NCI-H748 treated with DMSO at 0.1 percent for 48 hours (cell line): ENCODE measurements at places on chromosomes 3 and 15.

GRCh38 chr15:101188637-101189408 lies 63.0 kb downstream of the CHSY1 start:
- no peak for DNase-seq

DNA sequence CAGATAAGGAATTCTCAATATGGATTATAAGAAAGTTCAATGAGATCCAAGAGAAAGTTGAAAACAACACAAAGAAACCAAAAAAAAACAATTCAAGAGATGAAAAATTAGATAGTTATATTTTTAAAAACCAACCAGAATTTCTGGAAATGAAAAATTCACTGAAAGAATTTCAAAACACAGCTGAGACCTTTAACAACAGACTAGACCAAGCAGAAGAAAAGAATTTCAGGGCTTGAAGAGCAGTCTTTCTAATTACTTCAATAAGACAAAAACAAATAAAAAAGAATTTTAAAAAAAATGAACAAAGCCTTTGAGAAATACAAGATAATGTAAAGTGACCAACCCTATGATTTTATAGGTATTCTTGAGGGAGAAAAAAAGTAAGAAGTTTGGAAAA lies 155.4 kb downstream of the ZMAT3 start:
- DNase-seq: no peak

DNA sequence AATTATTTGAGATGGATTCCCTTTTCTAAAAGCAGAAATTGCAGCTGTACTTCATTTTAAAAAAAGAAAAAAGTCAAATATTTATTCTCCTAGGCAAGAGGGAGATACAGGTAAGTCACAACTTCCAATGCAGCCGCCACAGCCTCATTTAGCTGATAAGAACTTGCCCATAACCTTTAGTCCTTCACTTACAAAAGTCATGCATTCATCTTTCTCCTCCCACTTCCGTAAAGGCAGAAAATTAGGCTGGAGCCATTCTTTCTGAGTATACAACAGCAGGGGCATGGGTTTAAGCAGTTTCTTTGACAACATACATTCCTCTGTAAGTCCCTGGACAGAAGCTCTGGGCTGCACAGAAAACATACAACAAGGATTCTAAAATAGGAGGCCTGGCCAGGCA lies 4.3 kb downstream of the SUCLG2 start:
- DNase-seq: no peak

DNA sequence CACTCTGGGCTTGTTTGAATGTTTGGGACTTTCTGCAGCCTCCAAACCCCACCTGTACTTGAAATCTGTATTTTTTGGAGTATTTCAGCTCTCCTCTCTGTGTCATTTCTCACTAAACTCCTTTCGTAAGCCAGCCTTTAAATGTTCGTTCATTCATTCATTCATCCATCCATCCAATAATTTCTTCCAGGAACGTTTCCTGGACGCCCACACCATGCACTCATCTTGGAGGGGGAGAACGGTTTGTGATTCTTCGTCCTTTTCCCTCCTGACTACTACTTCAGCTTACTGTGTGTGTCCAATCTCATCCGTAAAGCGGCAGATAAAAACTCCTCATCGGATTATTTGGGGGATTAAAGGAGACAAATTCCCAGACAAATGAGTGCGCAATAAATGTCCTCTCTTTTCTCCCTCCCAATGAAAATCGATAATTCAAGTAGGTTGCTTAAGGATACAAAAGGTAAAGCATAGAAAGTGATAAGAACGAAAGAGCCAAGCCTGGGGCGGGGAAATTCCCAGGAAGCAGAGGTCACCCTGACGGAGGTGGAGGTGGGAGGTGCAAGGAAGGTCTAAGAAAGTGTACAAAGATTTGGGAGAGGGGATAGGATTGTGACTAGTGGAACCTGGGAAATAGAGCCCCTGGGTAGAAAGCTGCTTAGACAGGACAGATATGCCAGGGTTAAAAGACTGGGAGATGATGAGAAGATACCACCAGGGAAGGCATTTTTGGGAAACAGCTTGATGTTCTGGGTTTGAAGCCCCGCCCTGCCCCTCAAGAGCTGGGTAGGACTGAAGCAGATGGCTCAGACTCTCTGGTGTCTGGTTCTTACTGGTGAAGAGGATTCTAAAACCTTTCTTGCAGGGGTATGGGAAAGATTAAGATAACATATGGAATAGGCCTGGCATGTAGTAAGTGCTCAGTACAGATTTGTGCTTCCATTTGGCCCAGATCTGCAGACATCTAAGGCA lies 896 bp upstream of the KLHL25 start:
- DNase-seq: no peak

DNA sequence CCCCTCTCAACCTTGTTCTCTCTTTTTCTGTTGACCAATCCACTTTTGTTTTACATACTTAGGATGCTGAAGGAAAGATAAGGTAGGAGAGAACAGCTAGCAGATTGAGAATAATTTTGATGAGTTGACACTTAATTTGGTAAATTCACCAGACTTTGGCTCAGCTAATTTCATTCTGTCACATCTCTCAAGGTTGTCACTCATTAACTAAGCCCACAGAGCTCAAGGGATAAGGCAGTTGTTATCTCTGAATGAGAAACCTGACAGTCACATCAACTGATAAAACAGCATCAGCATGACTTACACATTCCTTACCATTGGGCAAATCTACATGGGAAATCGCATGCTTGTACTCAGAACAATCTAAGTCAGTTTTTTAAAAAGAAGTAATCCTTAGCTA lies 591.4 kb downstream of the NLGN1 start:
- DNase-seq: no peak

- DNase-seq: no peak
These were observed 32.0 kb upstream of the ITGA11 start for GRCh38 chr15:68463996-68464395.

- DNase-seq: no peak
These were observed 314.8 kb downstream of the BCHE start for GRCh38 chr3:165522386-165522785.

- DNase-seq: no peak
These were observed 456.3 kb upstream of the ARRDC4 start for GRCh38 chr15:97504031-97504792.

- no peak for DNase-seq
These were observed 8.6 kb downstream of the PARP9 start for GRCh38 chr3:122555275-122556071.

DNA sequence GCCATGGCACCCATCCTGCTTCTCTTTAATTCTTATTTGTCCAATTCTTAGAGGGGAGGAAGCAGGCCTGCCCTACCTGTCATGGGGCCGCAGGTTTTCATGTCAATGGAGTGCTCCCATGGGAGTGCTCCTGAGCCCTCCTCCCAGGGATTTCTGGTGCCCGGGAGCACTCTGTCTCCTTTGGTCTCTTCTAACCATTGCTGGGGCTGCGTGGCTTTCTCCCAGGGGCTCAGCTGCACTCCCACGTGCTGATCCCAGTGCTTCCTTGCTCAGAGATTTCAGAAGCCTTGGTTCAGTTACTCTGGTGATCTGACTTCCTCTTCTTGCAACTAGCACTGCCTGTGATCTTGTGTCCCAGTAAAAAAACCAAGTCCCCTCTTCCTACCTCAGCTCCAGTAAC lies 68.0 kb upstream of the ARL8B start:
- DNase-seq: no peak

- DNase-seq: no peak
These were observed 33.8 kb upstream of the RAB11A start for GRCh38 chr15:65835447-65835846.

DNA sequence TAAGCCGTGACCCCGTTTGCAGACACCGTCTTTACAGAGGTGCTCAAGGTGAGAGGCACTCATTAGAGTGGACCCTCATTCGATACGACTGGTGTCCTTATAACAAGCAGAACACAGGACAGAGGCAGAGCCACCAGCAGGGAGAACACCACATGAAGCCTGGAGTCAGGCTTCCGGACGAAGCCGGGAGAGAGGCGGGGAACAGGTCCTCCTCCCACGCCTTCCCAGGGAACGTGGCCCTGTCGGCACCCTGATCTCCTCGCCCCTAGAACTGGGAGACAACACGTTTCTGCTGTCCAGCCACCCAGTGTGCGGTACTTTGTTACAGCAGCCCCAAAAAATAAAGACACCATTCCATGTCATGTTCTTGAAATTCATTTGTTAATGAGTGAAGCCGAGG lies 33.6 kb downstream of the ZDHHC19 start:
- DNase-seq: no peak

- DNase-seq: no peak
These were observed 3.3 kb upstream of the DCP1A start for GRCh38 chr3:53350652-53351051.

DNA sequence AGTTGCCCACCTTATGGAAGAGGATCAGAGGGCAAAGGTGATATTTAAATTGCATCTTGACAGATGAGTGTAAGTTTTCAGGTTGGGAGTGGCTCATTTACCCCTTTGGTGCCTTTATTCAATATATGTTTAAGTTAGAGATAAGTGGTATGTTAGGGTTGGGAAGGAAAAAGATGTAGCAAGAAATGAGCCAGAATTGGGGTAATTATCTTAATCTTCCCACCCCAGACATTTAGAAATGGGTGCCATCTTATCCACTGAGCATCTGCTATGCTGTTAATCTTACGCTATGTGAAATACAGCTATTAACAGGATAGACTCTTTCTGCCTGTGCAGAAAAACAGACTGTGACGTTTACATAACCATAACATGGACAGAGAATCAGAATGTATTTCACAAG lies 6.3 kb downstream of the CMTM7 start:
- DNase-seq: no peak

DNA sequence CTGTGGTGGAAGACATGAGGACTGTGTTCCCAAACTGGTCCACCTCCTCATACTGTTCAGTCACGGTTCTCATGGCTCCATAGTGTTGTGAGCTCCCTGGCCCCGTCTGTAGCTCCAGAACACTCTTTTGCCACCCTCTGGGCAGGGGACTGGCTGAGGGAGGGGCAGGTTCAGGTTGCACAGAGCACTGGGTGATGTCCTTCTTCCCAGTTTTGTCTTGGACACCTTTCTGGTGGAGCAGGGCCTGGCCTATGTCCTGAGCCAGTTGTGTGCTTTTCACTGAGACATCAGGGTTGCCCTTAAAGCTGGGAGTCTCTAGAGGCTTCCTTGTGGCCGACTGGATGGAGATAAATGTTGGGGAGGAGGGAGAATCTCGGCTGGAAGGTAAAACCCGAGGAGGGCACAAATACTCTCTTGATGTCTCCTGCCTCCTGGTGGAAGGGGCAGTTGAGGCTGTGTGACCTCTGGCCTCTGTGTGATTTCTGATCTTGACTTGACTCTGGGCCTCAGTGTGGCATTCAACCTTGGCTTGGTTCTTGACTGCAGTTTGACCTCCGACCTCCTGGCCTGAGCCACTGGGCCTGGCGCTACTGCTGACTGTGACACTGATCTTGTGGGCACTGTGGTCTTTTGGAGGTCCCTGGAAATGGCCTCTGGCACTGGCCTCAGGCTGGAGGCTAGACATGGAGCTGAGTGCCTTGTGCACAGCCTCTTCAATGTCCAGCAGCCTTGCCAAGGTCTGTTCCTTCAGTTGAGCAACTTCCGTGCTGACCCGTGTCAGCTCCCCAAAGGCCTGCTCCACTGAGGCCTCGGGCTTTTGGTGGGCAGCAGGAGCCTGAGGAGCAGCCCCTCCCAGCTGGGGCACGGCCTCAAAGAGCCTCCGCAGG lies 8.1 kb downstream of the XIRP1 start:
- DNase-seq: no peak

DNA sequence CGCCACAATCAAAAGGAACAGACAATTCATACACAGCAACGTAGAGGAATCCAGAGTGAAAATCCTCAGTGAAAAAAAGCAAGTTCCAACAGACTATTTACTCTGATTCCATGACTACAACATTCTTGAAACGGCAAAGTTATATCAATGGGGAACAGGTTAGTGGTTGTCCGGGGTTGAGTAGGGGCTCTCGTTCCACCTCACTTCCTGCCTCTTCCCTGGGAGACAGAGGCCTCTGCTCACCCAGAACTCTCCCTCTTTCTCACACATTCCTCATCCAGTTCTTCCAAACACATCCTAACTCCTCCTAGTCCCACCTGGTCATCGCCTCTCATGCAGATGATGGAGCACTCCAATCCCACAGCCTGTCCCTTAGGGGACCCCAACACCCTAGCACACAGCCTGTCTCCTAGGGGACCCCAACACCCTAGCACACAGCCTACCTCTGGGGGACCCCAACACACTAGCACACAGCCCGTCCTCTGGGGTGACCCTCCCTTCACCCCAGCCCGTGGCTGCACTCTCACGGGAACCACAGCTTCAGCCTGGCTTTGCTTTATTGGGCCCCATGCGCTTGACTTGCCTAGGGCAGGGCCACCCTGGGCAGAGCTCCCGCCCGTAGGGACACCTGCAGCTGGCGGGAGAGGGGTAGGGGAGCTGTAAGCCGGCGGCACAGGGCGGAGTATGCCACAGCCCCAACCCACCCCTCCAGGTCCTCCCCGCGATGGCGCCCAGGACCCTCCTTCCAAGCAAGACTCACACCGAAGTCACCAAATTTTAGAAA lies 5.2 kb downstream of the OCA2 start:
- no peak for DNase-seq

GRCh38 chr3:182711261-182711683 lies 82.0 kb upstream of the ATP11B start:
- no peak for DNase-seq

- no peak for DNase-seq
These were observed 16.5 kb upstream of the MUSTN1 start for GRCh38 chr3:52851348-52851747.

DNA sequence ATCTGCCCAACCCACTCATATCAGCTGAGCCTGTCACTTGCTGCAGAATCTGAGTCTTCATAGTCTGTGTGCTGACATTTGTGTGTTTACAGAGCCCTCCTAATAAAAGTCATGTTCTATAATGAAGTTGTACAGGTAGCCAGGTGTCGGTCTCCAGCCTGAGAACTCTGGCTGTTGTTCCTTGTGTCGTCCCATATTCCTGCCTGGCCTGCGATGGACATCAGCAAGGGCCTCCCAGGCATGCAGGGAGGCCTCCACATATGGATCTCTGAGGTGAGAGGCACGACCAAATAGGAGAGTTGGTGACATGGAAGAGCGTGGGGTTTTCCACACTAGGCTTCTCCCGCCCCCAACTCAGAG lies 2.9 kb downstream of the VILL start:
- DNase-seq: no peak

DNA sequence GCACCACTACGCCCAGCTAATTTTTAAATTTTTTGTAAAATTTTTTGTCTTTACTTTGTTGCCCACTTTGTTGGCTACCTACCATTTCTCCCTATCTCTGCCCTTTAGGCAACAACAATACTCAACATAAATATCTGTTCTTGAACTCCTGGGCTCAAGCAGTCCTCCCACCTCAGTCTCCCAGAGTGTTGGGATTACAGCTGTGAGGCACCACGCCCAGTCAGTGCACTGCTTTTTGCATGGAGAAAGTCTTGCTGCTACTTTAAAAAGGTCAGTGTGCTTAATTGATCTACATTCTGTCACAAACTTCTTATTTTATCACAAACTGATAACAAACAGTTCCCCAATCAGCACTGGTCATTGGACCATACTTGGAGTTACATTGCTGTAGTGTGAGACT lies 8.0 kb downstream of the USP8 start:
- no peak for DNase-seq

DNA sequence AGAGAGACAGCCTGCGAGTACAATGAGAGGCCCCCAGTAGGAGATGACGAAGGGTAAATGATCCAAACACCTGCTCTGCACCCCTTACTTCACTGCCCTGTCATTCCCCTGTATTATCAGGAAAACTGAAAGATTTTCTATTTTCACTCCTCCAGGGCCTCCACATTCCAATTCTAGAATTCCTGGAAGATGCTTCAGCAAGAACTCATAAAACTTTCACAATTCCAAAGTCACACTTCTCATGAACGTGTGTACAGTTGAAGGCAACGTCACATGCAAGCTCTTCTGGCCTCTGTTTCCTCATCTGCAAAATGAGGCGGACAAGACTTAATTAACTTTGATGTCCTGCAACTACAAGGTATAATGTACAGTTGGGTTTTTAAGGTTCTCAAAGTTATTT lies 62.8 kb upstream of the SPATA12 start:
- no peak for DNase-seq

GRCh38 chr3:136050250-136050649 lies 84.7 kb downstream of the PPP2R3A start:
- DNase-seq: no peak
